ENCODE measurements at places on chromosomes 4 and X. TPM values are rescaled to one million over a fixed set of nuclear protein-coding genes. Genes with fewer than 3 reads are reported as not detected.

- no peak for ATAC-seq
Observed at GRCh38 chr4:108303488-108304177, 134.9 kb upstream of the LEF1 start.

GRCh38 chr4:41448934-41449333 lies 89.0 kb upstream of the LIMCH1 start:
- ATAC-seq: no peak

- ATAC-seq: peak; percentile 37
Observed at GRCh38 chr4:184416913-184417734, 57.2 kb downstream of the IRF2 start.

DNA sequence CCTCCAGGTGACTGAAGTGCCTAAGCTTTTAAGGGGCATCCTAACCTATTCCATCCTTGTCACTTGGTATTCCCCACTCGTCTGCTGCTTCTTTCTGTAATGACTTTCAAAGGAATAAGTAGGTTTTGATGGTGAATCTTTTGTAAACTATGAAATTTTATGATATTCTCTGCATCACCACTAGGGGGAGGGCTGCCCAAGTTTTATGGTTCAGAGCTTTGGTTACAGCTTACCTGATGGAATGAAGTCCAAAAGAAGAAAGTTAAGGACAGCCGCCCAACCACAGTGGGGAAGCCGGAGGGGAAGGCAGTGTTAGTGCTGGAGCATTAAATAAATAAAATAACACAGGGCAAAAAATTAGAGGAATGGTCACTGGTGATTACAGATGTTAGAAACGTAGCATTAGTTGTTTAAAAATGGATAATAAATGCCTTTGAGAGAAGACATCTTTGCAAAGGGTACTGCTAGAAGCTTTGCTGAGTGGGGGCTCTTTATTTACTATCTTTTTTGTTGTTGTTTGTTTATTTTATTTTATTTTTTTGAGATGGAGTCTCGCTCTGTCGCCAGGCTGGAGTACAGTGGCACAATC lies 204.9 kb downstream of the GBA3 start:
- no peak for ATAC-seq

GRCh38 chr4:65552057-65552456 lies 118.2 kb downstream of the EPHA5 start:
- ATAC-seq: no peak

GRCh38 chr4:161949946-161950725 lies 213.7 kb downstream of the FSTL5 start:
- no peak for ATAC-seq

GRCh38 chr4:169225812-169226211 lies 44.9 kb downstream of the SH3RF1 start:
- no peak for ATAC-seq

- ATAC-seq: no peak
Observed at GRCh38 chr4:151206241-151207005, 70.5 kb upstream of the PRSS48 start.

- ATAC-seq: no peak
Observed at GRCh38 chrX:30156880-30157560, 58.3 kb upstream of the MAGEB2 start.

DNA sequence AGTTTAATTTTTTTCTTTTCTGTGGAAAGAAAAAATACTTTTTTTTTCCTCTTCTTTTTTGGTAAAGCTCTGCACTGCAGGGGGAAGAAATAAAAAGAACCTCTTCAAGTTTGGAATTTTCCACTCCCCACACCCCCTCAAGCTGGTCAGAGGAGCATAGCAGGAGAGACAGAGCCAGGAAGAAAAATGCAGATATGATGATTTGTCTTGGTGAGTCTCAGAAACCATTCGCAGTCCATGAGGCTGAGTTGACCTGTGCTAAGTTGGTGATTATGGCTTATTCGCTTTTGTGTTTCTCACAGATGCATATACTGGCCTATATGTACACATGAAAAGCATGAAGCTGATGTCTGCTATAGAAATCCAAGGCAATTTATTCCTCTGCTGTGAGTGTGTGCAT lies 205.9 kb downstream of the LDB2 start:
- ATAC-seq: peak; percentile 40

- ATAC-seq: no peak
Observed at GRCh38 chr4:7581477-7581876, 146.7 kb upstream of the PSAPL1 start.

GRCh38 chr4:108355186-108355901 lies 186.6 kb upstream of the LEF1 start:
- ATAC-seq: no peak

DNA sequence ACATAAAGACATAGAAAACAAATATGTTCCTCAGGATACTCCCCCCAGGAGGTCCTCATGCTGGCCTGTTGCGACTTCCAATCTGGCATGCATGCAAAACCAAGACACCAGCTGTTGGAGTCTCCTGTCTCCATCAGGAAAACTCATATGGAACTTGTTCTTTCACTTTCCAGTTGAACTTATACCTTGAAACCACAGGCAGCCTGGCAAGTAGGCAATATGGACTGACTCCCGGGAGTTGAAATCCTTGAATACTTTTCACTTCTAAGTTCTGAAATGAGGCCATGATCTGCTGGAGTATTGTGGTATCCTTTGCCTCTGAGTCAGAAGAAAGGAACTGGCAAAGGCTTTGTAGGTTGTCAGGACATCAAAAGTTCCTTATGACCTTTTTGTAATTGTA lies 444.2 kb downstream of the IDS start:
- no peak for ATAC-seq

GRCh38 chr4:128353791-128354190 lies 66.2 kb upstream of the PGRMC2 start:
- no peak for ATAC-seq

- ATAC-seq: no peak
Observed at GRCh38 chr4:143252478-143252877, 67.8 kb downstream of the USP38 start.

DNA sequence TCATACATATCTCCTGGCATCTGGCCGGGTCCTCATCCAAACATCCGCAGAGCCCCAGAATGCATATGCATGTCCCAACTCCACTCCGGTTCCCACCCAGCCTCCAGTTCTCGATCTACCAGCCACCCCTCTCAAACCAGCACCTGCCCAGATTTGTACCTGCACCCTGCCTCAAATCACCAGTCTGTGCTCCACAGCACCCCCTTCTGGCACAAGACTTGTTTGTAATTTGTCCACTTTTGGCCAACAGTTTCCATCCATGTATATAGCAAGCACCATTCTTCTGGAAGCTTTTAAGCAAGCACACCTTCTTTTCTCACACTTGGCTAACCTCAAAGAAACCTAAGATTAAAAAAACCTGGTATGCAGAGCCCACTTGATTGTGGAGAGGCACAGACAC lies 644.1 kb downstream of the MID1IP1 start:
- ATAC-seq: no peak

GRCh38 chr4:170083541-170083940 lies 6.2 kb downstream of the AADAT start:
- ATAC-seq: no peak

DNA sequence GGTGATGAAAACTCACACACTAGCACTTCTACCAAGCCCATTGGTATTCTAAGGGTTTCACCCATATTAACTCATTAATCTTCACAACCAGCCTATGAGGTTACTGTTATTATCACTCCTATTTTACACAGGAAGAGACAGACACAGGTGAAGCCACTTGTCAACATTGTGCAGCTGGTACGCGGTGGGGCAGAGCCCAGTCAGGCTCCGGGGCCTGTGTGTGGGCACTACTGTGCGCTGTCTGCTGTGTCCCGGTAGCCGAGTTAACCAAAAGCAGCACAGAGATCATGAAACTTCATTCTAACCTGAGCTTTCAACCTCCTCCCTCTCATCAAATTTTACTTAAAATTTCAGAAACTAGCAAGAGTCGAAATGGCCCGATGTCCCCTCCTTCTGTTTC lies 111.3 kb downstream of the PHKA2 start:
- ATAC-seq: no peak

DNA sequence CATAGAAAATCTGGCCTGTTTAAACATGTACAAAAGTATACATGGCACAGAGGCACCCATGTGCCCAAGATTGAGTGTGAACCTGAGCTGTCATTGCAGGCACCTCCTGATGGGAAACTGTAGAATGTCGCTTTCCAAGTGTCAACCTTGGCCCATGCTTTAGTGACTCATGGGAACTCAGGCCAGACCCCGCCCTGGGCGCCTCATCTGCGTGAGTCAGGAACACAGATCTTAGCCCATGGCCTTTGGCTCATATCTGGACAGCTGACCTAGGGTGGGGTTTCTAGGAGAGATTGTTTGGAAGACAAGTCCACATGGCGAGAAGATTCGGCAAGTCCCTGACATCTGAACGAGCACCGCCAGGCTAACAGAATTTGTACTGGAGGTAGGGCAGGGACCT lies 50.0 kb downstream of the CYTL1 start:
- peak; percentile 96 for ATAC-seq

DNA sequence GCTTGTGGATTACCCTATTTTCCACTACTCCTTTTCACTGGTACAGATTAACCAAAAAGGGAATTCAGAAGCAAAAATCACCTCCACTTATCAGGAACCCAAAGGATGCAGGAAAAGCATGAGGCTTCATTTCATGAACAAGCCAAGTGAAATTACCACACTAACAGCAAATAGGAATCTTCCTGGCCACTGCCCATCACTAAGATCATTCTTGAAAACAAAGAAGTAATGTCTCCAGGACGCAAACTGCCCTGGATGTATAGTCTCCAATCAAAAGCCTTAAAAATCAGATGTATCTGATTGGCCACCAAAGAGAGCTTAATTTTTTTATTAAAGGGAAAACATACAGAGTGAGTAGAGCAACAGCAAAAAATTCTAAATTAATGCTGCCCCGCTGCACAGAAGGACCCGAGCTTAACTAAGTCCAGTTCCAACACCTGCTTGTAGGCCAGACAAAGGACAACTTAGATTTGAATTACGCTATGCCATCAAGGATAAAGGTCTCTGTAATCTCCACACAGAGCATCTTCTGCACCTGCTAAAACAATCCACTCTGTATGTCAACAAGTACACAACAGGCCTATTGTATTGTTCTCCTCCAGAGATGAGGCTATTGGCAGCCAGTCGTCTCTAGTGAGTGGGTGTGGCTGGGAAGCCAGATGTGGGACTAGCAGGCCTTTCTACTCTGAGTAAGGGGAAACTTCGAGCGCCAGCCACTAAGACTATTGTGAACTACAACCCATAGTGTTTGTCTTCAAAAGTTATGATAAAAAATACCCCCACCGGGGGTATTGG lies 12.4 kb downstream of the ZDHHC9 start:
- no peak for ATAC-seq

DNA sequence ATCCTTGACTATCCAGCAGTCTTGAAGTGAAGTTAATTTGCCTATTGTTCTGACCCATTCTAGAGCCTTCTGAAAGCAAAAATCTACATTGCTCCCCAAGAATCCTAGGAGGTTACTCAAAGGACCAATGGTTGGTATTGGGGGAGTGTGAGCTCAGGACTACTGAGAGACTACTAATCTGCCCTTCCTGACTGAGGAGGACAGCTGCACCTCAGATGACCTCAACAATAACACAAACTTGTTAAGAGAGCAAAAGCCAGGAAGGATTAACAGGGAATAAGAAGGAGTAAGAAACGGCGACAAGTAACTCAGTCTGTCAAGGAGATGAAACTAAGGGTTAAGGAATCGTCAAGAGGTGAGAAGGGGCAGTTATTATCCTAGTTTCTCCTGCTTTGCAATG lies 43.4 kb downstream of the IDS start:
- ATAC-seq: no peak

GRCh38 chrX:47568656-47569295 lies 7.8 kb downstream of the ARAF start:
- ATAC-seq: no peak

- no peak for ATAC-seq
Observed at GRCh38 chrX:24098932-24099331, 44.2 kb downstream of the EIF2S3 start.

GRCh38 chrX:110210417-110211139 lies 107.3 kb downstream of the AMMECR1 start:
- no peak for ATAC-seq

- no peak for ATAC-seq
Observed at GRCh38 chrX:112628288-112628687, 51.5 kb downstream of the LHFPL1 start.

GRCh38 chr4:186954509-186954908 lies 230.9 kb upstream of the FAT1 start:
- no peak for ATAC-seq

DNA sequence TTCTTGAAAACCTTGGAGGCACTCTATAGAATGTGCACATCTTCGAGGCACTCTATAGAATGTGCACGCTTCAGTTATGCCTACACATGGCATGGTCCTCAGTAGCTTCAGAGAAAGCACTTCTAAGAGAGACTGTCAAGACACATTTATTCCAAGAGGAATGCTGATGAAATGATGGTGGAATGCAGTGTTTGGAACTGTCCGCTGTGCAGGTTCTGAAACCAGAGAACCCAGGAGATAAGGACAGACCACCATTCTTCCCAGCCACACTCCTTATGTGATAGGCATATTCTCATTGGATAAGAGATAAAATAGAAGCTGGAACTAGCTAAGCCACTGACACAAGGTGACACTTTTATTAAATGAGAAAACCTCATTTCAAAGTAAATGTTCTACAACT lies 263.3 kb downstream of the NLGN4X start:
- no peak for ATAC-seq

DNA sequence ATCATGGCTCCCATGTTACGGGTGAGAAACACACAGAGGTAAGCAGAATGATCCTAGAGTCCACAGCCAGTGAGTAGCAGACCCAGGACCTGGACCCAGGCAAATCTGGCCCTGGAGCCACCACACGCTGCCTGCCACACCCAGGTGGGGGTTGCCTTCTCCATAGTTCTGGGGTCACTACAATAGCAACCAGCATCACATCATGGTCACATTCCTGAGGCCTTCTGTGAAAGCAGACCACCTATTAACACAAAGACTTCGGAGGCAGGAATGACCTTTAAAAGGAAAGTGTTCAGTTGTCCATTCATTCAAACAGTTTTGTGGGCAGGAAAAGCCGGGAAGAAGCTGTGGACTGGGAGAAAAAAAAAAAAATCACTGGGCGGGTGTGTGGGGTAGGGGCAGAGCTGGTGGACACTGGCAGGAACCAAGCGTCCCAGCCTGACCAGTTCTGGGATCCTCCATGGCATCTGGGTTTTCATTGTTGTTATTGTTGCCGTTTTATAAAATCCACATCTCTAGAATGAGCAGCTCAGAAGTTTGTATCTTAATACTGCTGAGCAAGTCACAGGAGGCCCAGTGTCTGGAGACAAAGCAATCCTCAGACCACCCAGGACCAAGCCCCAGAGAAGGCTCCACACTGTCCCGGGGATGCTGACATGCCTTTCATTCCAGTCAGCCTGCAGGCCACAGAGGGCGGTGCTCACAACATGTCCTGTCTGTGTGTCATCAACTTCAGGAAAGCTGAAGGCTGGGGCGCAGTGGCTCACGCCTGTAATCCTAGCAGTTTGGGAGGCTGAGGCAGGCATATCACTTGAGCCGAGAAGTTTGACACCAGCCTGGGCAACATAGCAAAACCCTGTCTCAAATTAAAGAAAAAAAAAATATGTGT lies 67.0 kb downstream of the SEL1L3 start:
- ATAC-seq: no peak

XAGE2 gene
- not detected for total RNA-seq

AGTR2 gene
- not detected for total RNA-seq

ADAMTS3 gene
- total RNA-seq: 0.99 TPM

CSAG2 gene
- not detected for total RNA-seq

PLXNB3 gene
- 18.8 TPM for total RNA-seq

NMU gene
- 1.6 TPM for total RNA-seq

AKAP14 gene
- not detected for total RNA-seq

H2BW2 gene
- not detected for total RNA-seq

SSX2B gene
- not detected for total RNA-seq

RNF212 gene
- total RNA-seq: 3.2 TPM

IQCM gene
- not detected for total RNA-seq

FGG gene
- total RNA-seq: not detected

SLC16A2 gene
- 10.0 TPM for total RNA-seq

RELL1 gene
- 61.0 TPM for total RNA-seq

All from gastroesophageal sphincter (tissue), 4 donors.